ENCODE measurements at places on chromosomes 5 and 9.

DNA sequence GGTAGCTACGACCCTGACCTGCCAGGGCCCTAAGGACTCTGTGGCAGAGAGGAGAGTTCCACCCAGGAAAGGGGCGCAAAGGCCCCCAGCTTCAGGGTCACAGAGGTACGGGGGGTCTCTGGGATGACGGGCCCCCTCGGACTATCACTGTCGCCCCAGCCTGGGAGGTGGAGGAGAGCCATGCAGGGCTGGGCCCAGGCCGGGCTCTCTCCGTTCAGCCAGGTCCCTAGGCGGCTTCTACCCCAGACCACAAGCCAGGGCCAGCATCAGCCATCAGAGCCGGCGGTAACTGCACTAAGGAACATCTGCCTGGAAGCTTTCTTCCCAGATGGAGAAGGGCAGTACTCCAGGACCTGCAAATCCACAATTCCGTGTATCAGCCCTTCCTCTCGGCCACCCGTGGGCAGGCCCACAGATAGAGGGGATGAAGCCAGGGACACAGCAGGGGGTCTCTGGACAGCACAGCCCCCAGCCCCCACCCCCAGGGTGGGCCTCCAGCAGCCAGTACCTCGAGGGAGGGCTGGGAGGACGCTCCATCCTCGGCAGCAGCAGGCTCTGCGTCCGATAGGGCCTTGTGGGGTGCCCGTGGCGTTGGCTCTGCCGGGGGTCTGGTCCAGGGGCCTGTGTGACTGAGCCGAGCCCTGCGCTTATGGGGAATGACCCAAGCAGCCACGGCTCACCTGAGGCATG is 38.4 kb downstream of the NACC2 start:
- DNase-seq: no peak

GRCh38 chr5:170087168-170087817 is 18.4 kb upstream of the FOXI1 start:
- DNase-seq: no peak

DNA sequence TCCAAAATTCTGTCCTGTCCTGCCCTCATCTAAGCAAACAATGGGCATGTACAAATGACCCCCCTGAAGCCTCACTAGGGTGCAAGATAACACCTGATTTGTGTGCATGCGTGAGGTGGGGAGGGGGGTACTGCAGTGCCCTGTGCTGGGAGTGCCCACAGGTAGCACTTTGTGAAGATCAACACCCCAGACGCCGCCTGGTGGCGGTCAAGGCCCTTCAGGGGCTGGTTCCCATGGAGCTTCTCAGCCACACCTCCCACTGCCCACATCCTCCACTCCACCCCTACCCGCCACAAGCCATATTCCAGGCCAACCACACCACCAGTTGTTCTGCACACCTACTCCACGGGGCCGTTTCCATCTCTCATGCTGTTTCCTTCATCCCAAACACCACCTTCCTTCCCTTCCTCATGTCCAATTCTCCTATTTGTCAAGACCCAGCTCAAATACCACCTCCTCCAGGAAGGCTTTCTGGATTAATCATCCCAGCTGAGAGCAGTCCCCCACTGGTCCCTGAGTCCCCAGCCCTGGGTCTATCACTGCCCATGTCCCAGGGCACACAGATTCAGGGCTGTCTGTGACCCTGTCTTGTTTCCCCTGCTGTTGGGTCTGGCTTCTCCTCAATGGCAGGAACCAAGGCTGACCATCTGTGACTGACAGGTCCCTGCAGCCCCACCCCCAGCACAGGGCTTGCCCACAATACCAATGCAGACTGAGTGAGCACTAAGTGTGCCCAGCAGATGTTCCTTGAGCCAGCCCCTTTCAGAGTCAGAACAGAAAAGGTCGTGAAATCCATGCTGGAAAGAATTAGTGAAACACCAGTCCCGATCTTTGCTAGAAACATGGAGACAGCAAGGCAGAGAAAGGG is 178.4 kb downstream of the PAX5 start:
- DNase-seq: no peak

DNA sequence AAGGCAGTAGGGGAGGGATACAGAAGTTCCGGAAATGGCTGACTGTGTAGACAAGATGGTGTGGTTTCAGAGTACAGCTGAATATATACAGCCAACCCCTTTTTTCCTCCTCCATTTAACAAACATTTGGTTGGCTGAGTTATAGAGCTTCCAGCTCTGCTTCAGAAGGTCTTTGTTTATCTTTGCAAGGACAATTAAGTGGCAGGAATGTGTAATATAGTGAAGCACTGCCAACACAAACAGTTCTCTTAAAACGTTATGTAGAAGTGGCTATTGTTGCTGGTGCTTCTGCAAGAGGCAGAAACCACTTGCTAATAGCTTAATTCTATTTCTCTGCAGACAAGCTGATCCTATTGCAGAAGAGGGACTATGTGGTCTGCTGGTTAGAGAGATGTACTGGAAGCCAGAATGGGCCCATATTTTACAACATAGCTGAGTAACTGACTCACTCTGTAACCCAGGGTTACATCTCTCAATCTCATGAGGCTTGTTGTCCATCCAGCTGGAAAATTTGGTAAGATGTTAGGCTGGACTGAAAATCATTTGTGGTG is 62.7 kb upstream of the OSMR start:
- DNase-seq: peak; percentile 100

GRCh38 chr9:37150415-37150814 is 30.0 kb downstream of the ZCCHC7 start:
- no peak for DNase-seq

Data from fibroblast of lung (primary cell).